ENCODE measurements at places on chromosomes 6 and 20.

DNA sequence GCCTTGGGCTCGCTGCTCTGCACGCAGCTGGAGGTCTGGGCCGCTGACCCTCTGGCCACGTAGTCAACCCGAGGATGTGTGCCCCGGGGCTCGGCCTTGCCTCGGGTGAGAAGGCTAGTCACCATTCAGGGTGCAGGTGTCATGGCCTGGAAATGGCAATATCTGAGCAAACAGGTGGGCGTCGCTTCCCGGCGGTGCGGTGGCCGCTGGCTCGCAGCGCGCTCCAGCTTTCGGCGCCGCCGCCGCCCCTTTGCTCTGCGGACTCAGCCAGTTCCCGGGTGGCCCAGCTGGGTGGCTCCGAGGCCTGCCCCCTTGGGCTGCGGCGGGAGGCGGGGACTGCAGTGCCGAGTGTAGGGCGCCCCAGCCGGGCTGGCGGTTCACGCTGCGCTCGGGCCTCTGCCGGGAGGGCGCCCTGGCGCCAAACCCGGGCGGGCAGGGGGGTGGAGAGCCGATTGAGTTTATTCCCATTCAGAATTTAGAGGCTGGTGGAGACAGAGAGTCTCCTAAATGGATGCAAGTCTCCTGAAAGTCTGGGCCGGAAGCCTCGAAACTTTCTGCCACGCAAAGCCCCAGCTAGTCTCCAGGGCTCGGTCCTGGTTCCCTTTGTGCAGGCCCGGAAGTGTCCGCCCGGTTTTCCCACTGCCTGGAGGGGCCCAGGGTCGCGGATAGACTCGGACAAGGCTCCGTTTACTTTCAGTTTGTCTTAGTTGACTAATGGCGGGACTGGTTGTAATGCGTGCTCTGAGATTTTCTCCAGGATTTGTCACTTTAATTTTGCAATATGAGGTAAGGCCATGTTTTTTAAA lies 11.3 kb upstream of the TFAP2A start:
- no peak for DNase-seq

DNA sequence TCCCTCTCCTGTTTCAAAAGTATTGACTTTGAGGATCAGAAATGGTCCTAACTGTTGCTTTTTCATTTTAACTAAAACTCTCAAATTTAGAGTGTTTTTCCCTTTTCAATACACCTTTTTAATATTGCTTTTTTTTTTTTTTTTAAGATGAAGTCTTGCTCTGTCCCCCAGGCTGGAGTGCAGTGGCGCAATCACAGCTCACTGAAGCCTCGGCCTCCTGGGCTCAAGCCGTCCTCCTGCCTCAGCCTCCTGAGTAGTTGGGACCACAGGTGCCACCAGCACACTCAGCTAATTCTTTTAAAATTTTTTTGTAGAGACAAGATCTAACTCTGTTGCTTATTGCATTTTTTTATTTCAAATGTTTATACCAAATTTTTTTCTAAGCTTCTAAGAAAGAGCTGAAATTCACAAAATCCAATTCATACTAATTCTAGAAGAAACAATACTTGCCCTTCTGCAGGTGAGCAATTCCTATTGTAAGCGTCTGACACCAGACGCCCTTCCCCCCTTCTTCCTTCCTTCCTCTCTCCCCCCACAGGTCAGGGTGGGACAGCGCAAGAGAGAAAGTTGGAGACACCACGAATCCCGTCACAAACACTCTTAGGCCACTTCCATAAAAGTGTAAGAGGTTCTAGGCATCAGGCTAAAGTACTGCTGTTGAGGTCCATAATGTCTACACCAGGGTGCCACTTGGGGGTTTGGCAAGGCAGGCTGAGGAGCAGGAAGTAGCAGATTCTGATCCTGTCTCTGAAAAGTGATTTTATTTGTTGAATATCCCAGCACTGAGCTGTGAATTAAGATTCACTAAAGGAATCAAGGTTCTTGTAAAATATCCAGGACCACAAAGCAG lies 12.8 kb downstream of the DLL1 start:
- no peak for DNase-seq

DNA sequence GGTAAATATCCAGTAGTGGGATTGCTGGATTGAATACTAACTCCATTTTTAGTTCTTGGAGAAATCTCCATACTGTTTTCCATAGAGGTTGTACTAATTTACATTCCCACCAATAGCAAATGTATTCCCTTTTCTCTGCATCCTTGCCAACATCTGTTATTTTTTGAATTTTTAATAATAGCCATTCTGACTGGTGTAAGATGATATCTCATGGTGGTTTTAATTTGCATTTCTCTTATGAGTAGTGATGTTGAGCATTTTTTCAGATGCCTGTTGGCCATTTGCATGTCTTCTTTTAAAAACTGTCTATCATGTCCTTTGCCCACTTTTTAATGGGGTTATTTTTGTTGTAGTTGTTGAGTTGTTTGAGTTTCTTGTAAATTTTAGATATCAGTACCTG lies 253.2 kb downstream of the HAO1 start:
- DNase-seq, result no peak

DNA sequence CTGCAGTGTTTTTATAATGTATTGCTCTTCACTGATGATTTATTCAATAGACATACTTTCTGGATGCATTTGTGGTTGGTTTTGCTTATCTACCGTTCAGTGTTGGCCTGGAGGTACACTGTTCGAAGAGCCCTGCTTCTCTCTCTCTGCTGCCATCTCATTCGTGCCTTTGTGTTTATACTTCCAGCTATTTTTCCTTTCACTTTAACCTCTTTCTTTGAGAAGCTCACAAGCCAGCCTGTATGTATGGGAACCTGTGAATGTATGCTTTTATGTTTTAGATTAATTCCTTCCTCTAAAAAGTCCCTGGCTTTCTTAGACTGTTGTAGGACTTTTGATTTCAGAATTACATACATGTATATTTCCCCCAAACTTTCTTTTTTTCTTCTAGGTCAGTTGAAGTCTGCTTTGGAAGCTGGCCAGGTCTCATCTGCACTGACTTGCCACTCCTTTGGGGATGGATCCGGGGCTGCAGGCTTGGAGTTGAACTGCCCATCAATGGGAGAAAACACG lies 83.0 kb downstream of the SCAND1 start:
- no peak for DNase-seq

DNA sequence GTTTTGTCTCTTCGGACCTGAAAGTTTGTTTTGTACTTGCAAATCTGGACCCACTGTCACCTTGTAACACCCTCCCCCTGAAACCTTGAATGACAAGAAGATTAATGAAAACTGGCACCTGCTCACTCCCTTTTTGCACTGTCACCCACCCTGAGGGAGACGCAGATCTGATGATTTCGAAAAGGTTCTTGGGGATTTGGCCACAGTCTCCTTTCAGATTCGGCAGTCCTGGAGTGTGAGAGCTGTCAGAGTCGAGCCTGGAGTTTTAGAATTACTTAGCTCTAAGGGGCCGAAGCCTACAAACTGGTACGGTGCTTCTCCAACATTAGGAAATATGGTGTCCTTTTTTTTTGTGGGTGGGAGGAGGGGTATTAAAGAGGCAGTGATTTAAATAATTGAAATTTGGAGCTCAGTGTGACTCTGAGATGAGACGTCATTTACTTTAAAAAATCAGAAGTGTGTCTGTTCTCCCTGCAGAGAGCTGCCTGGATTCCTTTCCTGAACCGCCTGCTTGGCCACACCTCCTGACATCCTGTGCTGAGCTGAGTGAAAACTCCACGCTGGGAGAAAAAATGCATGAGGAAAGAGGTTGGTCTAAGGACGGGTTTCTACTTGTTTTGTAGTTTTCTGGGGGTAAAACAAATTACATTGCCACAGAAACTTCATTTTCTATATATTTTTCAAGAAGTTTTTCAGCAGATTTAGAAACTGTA lies 447.0 kb upstream of the CDH4 start:
- DNase-seq, result no peak

DNA sequence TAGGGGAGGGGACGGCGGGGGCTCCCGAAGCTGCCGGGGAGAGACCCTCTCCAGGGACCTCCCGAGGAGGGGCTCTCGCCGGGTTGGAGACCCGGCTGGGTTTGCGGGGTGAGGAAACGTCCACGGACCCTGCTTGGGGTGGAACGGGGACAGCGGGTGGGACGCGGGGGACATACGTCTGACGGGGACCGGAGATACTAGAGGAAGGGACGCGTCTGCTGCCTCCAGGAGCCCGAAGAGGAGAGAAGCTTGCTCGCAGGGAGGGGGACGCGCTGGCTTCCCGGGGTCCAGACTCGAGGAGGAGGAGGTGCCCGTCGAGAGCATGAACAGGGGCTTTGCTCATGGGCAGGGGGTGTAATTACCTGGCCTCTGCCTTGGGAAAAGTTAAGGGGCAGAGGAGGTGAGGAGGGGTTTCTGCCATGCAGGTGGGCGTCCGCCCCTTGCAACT lies 593 bp downstream of the DNMT3B start:
- DNase-seq, result no peak

GRCh38 chr6:46357591-46357990 lies 133.7 kb downstream of the RCAN2 start:
- DNase-seq, result no peak

GRCh38 chr6:54252496-54252895 lies 55.7 kb upstream of the TINAG start:
- no peak for DNase-seq

GRCh38 chr6:131937703-131938631 lies 13.2 kb downstream of the CCN2 start:
- no peak for DNase-seq

GRCh38 chr6:124482071-124482491 lies 480.2 kb upstream of the RNF217 start:
- DNase-seq, result no peak

DNA sequence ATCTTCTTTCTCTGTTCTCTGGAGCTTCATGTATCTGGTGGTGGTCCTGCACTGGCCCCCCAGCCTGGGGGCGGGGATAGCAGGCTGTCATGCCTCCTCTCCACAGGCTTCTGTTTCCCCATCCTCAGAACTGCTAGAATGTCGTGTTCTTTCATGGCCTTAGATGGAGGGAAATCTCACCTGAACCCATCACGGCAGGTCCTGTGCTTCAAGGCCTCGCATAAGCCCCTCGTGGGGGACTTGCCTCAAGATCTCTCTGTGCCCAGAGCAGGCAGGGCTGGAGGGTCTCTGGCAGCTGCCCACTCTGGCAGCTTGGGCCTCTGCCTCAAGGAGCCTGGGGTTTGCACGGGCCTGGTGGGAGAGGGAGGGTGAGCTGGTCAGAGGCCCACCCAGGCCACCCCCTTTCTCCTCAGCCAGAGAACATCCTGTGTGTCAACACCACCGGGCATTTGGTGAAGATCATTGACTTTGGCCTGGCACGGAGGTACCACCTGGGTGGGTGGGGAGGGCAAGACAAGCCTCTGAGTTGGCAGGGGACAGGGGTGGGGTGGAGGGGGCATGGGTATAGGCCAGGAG lies 11.3 kb downstream of the MYLK2 start:
- DNase-seq, result no peak

- DNase-seq, result no peak
These were observed 40.2 kb downstream of the HBS1L start for GRCh38 chr6:135014353-135014832.

- DNase-seq, result no peak
These were observed 19.6 kb upstream of the SERPINB1 start for GRCh38 chr6:2861060-2861821.

- DNase-seq, result no peak
These were observed 4.1 kb upstream of the GFOD1 start for GRCh38 chr6:13491538-13491937.

DNA sequence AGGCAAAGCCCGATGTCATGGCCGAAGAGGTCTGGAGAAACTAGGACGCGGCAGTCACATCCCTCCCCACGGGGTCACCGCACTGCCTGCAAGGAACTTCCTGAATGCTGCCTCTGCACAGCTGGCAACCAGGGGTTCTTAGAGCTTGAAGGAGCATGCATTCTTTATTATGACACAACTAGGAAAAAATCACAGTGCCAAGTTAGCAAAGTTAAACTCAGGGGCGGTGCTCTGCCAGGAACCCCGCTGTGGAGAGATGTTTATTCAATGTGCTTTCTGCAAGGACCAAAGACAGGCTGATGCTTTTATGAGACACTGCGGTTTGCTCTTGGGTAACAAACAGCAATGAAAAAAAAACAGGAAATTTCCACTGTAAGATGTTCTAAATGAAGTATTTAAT lies 287.3 kb upstream of the FOXQ1 start:
- DNase-seq, result no peak

- no peak for DNase-seq
These were observed 108.1 kb upstream of the SCP2D1 start for GRCh38 chr20:18705490-18705889.

DNA sequence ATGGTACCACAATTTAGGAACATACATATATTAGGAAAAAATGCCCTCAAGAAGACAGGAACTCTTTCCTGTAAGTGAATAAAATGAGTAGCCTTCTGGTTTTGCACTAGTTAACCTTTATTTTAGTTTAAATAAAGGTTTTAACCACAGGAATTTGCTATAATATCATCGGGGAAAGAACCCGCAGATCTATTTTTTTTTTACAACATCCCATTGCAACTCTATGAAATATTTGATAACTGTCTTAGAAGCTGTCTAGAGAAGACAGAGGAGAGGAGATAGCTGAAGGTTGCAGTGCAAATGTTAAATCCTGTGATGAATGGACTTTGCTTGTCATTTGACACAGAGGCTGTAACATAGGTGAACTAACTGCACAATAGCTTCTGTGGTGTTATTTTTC lies 69.5 kb downstream of the TINAG start:
- no peak for DNase-seq

GRCh38 chr6:168302534-168302933 lies 17.0 kb downstream of the DACT2 start:
- no peak for DNase-seq

- no peak for DNase-seq
These were observed 39.5 kb upstream of the VAPB start for GRCh38 chr20:58349570-58349969.

DNA sequence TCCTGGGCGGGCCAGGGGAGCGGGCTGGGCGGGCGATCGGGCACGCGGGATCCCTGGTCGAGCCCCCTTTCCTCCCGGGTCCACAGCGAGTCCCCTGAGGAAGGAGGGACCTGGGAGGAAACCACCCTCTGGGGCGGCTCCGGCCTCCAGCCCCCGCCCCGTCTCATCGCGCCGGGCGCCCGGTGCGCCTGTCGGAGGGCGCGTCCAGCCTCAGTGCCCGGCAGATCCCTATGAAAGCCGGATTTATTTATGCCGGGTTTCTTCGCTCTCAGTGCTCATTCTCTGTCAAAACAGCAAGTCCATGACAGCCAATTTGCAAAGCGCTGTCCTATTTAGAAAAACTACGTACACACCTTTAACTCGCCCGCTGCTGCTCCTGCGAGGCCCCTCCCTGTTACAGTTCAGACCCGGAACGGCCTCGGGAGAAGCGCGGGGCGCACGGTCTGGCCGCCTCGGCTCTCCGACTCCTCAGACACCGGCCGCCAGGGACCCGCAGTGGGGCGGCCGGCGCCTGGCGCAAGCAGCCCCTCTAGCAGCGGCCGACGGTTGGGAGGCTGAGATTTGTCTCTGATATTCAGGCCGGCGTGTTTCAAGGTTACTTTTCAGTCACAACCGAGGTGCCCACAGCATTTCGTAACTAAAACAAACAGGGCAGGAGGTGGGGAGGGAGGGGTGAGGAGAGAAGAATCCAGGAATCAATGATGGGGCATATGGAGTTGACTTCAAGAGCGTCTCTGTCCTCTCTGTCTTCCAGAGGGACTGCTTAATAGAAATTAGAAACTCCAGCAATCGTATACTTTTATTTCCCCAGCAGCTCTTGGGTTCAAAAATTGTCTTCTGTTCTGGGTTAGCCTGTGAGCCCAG lies 782 bp upstream of the FOXA2 start:
- DNase-seq, result no peak

GRCh38 chr20:19929481-19930145 lies 87.5 kb upstream of the NAA20 start:
- no peak for DNase-seq

GRCh38 chr6:33112148-33112547 lies 36.4 kb downstream of the HLA-DPB1 start:
- DNase-seq, result no peak
